ENCODE measurements at places on chromosomes 5 and 9.

DNA sequence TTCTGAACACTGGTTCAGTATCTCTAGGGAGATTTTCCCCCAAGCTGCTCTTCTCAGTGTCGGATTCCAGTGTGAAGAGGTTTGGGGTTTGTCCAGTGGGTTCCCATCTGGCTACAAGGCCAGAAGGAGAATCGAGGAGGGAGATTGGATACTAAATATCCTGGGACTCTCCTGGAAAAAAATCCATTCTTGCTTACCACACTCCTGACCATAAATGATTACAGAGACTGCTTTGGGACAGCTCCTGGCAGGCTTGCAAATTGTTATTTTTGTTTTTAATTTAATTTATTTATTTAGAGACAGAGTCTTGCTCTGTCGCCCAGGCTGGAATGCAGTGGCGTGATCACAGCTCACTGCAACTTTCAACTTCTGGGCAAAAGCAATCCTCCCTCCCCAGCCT lies 4.7 kb upstream of the SUSD1 start:
- DNase-seq = no peak

DNA sequence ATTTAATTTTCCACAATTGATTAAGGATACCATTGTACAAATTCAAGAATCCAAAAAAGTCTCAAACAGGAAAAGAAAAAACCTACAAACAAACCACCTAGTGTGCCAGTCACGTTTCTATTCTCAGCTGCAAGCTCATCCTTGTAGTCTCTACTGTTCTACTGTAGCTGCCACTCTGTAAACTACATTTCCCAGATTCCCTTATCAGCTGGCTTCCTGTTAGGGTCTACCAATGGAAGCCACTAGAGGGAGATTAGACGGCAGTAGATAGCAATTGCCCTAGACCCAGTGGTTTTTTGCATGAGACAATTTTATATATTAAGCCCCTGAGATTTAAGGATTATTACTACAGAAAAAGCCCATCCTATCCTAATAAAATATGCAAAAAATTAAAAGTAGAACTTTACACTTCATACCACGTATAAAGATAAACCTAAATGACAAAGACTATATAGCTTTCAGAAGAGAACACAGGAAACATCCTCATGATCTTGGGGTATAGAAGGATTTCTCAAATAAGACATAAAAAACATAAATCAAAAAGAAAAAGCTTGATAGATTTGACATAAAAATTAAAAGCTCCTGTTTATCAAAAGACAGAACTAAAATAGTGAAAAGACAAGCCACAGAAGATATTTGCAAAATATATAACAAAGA lies 37.4 kb downstream of the P4HA2 start:
- no peak for DNase-seq

DNA sequence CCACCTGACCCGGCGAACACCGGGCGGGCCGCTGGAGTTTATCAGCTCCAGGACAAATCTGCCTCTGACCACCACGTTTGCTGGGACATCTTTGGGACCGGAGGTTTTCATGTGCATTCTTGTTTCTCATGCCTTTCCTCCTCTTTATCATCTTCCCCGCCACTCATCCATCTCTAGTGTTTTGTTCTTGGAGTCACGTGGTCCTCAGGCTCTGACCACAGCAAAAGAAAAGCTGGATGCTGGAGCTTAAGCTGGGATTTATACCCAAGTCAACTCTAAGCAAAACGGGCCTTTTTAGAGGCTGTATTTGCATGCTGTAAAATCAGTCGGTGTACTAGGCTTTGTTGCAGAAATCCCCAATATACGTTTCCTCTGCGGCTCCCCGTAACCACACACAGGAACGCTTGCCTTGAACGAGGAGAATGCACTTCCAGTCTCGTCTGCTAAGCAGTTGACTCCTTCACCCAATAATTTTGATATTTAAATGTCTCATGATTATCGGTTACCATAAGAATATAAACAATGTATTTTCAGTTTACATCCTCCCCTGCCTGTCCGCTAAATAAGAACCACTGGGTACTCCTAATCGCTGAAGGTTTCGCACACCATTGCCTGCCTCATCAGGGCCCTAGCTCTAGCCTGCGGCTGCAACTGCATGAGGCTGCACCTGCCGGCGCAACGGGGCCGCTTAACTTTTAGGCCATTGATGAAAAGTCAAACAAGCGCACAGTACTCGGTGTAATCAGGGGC lies 560 bp upstream of the NDUFS6 start:
- no peak for DNase-seq

DNA sequence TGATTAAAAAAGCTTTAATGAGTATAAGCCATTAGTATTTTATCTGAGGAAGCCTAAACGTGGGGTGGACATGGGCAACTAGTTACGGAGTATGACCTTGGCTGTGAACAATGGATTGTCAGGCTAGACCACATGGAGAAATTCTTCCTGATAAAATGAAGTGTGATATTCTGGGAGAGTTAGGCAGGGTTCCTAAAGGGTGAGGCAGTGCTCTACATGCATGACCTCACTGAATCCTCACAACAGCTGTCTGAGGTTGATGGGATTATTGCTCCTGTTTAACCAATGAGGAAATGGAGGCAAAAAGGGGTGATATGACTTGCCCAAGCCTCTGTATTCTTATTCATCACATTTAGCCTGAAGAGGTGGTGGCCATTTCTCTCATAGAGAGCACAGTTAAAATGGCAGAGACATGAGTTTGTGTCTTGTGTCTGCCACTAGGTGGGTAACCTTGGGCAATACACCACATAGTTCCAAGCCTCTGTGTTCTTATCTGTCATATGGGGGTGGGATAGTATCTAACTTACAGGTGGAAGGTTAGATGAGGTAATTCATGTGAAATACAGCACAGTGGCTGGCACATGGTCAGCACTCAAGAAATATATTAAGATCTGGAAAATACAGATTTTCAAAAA lies 96.1 kb upstream of the NR3C1 start:
- no peak for DNase-seq

DNA sequence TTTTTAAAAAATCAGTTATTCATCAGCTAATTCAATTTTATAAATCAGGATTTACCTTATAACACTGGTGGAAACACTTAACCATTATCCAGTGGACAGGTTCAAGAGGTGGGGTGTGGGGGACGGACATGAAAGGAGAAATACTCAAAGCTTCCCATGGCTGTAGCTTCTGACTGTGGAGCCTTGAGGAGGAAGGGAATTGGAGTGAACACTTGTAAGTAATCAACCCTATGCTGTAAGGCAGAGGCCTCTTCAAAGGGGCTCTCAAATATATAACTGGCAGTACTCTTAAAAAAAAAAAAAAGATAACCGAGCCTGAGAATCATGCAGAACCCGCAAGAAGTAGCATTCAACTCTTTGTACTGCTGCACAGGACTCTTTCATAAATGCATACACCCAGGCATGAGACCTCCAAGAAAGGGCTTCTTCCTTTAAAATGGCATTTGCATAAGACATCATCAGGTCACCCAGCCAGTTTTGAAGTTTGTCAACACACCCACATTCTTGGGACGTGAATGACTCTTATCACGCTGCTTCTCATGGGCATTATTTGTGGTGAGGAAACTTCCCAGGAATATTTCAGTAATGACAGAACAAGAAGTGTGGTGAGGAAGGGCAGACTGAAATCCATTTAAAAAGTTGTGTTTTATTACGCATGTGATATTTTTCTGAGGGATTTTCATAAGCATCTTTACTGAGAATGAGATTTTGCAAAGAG lies 8.1 kb downstream of the OSMR start:
- no peak for DNase-seq

DNA sequence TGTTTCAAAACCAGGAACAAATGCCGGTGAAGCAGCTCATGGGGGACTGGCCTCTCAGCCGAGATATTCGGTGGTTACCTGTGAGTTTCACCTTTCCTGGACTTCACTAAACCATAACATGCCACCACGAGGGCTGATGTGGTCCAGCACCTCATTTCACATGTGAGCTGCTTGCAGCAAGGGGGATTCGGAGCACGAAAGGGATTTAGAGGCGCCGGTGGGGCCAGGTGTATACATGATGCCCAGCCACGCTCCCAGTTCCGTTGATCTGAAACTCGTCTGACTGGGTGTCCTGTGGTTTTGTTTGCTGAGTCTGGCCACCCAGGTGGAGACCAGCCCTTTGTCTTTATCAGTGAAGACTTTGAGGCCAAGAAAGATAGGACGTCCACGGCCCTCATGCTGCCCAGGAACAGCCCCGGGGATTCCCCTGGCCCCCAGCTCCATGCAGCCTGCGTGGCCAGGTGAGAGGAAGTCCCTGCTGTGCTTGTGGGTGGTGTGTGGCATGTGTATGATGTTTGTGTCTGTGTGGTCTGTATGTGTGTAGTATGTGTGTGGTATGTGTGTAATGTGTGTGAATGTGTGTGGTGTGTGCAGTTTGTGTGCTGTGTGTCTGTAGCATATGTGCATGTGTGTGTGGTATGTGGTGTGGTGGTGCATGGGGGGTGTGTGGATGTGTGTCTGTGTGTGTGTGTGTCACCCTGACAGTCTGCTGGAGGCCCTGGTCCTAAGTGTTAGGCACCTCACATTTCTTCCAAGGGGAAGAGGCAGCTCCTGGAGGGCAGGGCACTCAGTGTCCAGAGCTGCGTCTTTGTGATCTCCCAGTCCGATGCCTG lies 23.4 kb downstream of the PHF2 start:
- no peak for DNase-seq

GRCh38 chr5:139246394-139246793 lies 47.1 kb upstream of the MATR3 start:
- DNase-seq = peak; percentile 33

DNA sequence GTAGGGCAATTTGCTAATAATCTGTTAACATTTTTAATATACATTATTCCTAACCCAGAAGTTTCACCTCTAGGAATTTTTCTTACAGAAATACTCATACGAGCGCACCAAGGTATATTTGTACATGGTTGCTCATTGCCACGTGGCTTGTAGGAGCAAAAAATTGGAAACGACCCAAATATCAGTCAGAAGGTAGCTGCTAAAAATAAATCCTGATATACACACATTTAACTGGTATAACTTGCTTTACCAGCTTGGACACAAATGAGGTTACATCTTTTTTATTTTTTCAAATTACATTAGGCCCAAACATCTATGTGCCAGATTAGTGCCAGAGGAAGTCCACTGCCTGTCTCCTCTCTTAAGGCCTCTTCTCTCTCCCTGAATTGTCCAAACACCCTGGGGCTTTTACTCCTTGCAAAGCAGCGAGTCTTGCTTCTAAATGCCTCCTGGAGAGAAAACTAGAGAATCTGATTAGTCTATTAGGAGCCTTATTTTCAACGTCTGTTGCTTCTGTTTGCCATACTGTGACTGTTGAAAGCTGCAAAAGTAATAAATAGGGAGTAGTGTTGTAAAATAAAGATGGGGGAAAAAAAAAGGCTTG lies 92.0 kb upstream of the SSBP2 start:
- no peak for DNase-seq

DNA sequence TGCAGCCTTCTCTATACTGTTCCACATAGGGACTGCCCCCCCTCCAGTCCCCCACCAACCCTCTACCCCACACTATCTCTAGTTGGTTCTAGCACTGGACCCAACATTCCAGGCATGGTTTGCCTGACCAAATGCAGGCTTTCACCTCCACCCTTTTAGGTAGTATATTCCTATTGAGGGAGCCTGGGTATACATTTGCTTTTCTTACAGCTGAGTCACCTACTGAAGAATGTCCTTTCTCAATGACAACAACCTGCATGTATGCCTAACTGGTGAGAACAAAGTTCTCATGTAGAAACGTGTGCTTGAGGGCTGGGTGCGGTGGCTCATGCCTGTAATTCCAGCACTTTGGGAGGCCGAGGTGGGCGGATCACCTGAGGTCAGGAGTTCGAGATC lies 8.2 kb downstream of the TNIP1 start:
- DNase-seq = no peak

- peak; percentile 8 for DNase-seq
These were observed 115.8 kb downstream of the EMB start for GRCh38 chr5:50325237-50325832.

DNA sequence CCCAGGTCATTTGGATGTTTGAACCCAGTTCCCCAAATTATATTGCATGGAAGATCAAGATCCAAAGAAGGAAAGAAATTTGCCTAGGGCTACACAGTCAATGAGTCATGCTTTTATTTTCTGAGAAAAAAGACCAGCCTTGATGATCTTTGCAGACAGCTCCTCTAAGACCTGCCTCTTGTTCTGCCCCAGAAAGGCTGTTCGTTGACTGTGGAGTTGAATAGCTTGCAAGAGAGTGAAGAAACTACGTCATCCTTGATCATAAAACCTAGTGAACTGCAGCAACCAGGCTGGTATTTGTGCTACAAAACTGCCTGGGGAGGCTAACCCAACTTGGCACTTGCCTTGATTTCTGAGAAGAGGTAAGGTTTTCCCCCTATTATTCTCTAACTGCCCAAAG lies 263.9 kb downstream of the PAPPA start:
- no peak for DNase-seq

GRCh38 chr9:70066418-70066817 lies 22.8 kb downstream of the MAMDC2 start:
- DNase-seq = no peak

DNA sequence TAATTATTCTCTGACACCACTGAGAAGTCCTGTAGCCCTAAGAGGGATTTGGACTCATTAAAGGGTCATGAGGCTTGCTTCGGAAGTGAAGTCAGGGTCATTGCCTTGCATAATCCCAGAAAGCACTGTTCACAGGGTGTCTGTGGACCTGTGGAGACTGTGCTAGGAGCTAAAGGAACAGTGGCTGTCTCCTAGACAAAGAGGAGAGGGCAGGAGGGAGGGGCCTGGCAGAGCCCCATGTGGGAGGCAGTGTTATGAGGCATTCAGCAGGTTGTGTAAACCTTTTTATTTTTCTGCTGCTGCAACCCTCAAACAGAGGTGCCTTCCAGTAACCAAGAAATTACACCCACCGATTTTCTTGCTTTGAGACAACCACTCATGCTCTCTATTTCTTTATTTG lies 3.3 kb downstream of the TMEM174 start:
- DNase-seq = no peak

GRCh38 chr9:131640438-131641137 lies 95.3 kb downstream of the PRRT1B start:
- DNase-seq = no peak

DNA sequence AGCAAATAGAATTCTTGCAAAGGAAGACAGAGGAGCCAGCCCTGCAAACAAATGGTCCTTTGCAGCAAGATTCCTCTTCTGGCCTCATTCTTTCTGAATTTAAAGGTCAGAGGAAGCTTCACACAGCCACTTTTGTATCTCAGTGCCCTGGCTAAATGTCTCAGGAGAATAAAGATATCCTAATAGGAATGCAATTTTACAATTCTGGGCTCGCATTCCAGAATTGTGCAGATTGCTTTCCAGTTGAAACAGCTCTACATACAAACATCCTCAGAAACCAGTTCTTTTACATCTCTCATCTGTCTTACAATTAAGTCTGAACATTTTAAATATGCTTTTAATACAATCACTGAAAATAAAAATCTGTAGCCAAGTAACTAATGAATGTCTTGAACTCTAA lies 14.6 kb upstream of the ACOT12 start:
- no peak for DNase-seq
